ENCODE measurements at places on chromosomes 7 and 10.

DNA sequence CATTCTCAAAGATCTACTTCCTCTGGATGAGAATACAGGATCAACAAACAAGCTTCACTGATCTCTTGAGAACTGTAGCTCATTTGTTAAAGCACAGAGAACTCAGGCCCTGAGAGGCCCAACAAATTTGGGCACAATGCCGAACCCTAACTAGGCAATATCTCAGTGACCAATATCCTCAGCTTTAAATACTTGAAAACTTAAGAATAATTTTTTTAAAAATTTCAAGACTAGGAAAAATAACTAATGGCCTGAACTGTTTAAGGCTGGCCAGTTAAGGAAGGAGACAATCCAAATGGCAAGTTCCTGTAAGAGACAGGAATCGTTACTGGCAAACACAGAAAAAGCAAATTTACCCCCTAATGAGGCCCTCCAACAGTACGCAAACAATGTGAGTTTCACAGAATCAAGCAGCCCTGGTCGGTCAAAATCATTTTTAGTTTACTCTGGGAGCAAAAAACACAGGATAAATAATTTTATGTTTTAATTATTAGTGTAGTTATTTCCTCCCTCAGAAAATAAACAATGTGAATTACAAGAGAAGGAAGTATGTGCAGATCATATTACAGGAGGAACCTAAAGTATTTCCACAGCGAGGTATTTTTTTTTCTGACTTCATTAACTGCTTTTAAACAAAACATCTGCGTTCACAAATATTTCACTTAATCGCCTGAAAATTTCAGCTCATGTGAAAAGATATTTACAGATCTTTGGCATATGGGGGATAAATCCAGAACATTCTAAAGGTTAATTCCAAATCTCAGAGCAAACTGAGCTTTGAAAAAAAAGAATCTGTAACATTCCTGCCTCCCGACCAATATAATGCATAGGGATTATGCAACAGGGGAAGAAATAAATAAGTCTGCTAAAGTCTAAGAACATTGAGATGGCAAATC lies 39.5 kb downstream of the NT5C2 start:
- DNase-seq: no peak

DNA sequence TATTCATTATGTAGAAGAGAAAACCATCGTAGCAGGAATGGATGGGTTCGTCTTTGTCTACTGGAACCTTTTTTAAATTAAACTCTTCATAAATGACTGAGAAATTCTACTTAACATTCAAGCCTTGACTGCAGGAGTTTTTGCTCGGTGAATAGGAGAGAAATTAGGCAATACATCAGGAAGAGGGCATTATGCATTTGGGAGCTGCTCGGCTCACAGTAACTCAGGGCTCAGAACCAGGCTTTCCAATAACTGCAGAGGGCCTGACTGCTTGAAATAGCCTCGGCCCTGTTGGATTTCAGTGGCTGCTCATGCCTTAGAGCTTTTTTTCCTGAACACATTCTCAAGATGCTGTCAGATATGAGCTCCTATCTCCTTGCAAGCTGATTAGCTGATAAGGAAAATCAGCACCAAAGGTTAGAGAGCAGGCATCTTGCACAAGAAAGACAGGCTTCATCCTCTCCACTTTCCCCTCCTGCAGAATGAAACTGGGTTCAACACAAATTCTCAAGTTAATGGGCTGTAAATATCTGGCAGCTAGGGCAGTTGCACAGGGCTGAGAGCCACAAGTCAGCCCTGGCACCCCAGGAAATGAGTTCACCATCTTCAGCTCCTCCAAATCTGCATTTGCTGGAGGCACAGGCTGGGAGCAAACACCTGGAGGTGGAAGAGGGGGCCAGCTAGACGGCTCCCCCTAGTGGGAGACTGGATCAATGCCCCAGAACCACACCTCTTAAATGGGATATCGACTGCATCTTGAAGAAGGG lies 24.3 kb downstream of the TECTB start:
- peak; percentile 33 for DNase-seq

DNA sequence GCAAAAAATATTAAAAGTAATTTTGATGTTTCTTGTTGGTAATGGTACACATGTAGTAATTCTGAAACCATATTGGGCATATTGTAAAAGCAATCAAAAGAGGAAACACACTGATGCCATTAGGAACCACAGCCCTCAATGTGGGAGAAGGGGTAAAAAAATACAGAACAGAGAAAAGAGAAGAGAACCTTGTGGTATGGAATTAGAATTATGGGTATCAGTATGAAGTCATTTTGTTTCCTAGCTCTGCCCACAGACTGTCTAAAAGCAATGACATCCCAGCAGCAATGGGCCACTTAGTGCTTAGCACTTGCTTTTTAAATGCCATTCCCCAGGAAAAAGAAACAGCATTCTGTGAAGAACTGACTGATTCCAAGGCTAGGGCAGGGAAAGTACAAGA lies 61.5 kb downstream of the CPVL start:
- no peak for DNase-seq

DNA sequence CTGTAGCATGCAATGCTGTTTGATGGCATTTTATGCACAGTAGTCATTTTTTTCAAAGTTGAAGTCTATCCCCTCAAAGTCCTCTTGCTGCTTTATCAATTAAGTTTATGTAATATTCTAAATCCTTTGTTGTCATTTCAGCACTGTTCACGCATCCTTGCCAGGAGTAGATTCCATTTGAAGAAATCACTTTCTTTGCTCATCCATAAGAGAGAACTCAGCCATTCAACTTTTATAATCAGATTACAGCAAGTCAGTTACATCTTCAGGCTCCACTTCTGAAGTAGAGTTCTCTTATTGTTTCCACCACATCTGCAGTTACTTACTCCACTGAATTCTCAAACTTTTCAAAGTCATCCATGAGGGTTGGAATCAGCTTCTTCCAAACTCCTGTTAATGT lies 32.3 kb downstream of the SDHAF3 start:
- DNase-seq: no peak

DNA sequence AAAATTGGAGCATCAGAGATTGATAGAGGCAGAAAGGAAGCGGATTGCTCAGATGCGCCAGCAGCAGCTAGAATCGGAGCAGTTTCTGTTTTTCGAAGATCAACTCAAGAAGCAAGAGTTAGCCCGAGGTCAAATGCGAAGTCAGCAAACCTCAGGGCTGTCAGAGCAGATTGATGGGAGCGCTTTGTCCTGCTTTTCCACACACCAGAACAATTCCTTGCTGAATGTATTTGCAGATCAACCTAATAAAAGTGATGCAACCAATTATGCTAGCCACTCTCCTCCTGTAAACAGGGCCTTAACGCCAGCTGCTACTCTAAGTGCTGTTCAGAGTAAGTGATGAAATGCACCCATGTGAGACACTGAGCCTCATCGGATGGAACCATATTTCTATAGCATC lies 33.1 kb downstream of the STAMBPL1 start:
- DNase-seq: no peak

DNA sequence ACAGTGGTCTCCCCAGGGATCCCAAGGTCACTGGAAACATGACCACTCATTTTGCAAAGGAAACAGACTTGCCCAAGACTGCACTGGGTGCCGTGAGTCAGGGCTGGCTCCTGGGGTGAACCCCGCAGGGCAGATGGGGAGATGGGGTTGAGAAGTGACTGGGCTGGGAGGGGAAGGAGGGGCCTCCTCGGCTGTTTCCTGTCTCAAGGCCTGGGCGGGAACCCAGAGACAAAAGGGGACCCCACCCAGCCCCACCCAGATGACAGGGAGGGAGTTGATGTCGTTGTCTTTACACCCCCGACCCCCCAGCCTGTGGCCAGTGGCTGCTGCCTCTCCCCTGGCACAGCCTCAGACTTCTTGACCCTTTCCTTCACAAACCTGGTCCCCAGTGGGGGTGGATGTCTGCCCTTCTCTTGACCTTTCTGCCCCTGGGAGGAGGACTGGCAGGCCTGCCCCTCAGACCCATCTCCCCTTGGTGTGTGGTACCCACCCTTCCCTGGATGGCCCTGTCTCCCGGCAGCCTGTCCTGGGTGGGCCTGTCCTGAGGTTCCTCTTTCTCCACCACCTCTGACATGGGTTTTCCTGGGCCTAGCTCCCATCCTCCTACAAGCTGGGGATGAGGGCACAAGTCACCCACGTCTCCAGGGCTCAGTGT lies 1.4 kb downstream of the MYO1G start:
- peak; percentile 85 for DNase-seq

- DNase-seq: no peak
Measured at GRCh38 chr7:40531956-40532355, 397.2 kb downstream of the SUGCT start.

- DNase-seq: no peak
Measured at GRCh38 chr7:143487566-143487965, 9.9 kb downstream of the TAS2R41 start.

GRCh38 chr10:71065659-71066058 lies 146.7 kb upstream of the UNC5B start:
- DNase-seq: no peak

DNA sequence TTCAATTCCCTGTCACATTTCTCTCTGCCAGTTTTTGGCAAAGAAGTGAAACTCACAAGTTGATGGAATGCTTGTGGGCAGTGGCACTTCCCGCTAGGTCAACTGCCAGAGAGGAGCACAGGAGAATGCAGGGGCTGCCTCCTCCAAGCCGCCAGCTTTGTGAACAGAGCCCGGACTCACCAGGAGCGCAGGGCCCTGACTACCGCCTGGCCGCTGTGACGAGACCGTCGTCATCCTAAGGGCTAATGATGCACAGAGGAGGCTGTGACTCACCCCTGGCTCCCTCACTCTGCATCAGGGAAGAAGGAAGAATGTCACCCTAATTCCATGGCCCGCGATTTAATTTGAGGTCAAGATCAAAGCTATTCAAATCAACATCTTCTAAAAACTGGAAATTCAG lies 123.9 kb downstream of the TAX1BP1 start:
- DNase-seq: no peak

- DNase-seq: no peak
Measured at GRCh38 chr7:124840435-124840834, 74.8 kb upstream of the GPR37 start.

GRCh38 chr10:103783681-103784080 lies 71.7 kb downstream of the SH3PXD2A start:
- DNase-seq: no peak

DNA sequence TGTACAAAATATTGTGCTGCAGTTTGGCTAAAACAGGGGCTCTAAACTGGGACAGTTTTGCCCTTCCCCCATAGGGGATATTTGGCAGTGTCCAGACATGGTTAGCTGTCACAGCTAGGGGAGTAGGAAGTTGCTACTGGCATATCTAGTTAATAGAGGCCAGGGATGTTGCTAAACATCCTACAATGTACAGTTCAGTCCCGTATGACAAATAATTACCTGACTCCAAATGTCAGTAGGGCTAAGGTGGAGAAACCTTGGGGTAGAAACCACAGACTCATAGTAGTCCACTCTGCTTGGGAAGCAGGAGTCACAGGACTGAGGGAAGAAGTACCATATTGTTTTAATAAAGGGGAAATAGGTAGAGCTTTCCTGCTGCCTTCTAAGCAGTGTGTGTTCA lies 39.8 kb downstream of the WBP1L start:
- no peak for DNase-seq

GRCh38 chr7:6232116-6232515 lies 40.3 kb downstream of the CYTH3 start:
- DNase-seq: no peak

DNA sequence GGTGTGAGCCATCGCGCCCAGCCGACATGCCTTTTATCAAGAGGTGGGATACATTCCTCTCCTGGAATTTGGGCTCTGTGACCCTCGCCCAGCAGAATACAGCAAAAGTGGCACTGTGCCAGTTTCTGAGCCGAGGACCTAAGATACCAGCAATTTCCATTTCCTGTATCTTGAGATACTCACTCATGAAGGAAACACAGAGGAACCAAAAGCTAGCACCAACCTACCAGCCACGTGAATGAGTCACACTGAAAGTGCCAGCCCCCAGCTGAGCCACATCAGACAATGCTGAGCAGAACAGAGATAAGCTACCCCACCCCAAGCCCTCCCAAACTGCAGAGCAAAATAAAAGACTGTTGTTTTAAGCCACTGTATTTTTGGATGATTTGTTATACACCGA lies 56.3 kb downstream of the CACUL1 start:
- peak; percentile 87 for DNase-seq

- DNase-seq: no peak
Measured at GRCh38 chr10:29794776-29795611, 160.2 kb upstream of the SVIL start.

- DNase-seq: peak; percentile 81
Measured at GRCh38 chr10:96229568-96230030, 41.8 kb downstream of the BLNK start.

- DNase-seq: no peak
Measured at GRCh38 chr10:107589081-107589480, 424.6 kb upstream of the SORCS1 start.

DNA sequence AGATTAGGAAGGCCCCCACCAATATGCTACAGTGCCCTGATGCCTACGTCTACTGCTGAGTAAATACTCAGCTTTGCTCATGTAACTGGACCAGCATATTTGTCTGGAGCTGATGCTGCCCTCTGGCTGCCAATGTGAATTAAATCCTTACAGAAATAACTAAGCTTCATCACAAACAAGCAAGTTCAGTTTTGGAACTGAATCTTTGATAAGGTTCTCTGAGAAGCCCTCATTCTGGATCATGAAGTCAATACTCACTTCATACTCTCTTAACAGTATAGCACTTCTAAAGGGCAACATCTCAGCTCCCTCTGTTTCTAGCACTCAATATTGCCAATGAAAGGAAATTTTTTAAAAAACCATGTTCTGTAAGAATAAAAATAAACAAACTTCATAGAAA lies 246.7 kb downstream of the ETV1 start:
- DNase-seq: no peak

- DNase-seq: no peak
Measured at GRCh38 chr7:133602291-133602690, 349.4 kb downstream of the EXOC4 start.

DNA sequence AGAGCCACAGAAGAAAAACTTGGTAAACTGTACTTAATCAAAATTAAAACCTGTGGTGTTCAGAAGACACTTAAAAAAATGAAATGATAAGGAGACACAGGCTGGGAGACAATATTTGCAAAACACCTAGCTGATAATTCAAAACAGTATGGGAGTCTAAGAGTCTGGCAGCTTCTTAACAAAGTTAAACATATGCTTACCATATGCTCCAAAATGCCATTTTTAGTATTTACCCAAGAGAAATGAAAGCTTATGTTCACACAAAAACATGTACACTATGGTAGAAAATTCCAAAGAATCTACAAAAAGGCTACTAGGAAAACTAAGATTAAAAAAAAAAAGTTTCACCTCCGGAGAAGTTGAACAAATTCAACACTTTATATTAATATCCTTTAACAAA lies 48.6 kb downstream of the ITGB1 start:
- no peak for DNase-seq

DNA sequence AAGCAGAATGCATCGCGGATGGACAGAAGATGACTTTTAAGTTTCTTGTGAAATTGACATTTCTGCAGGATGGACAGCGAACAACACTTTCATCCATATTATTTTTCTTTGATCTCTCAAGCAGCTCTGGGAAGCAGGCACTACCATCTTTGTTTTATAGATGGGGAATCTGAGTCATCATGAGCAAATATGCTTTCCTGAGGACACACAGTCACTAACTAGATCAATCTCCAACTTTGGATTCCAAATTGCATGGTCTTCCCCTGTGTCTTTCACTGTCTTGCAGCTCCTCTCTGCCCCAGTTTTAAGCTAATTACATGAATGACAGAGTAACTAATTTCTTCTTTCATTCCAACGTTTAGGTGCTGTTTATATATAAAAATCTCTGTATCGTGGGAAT lies 201.5 kb downstream of the ADAM12 start:
- no peak for DNase-seq

GRCh38 chr10:67934336-67934735 lies 49.9 kb downstream of the SIRT1 start:
- no peak for DNase-seq
